NCI-H1417 treated with DMSO at 0.1 percent for 48 hours (cell line): ENCODE measurements at places on chromosomes 3 and 15.

- DNase-seq: no peak
Measured at GRCh38 chr3:4375911-4376310, 72.7 kb downstream of the SETMAR start.

GRCh38 chr15:100833417-100834389 lies 45.9 kb upstream of the ALDH1A3 start:
- peak; percentile 30 for DNase-seq

DNA sequence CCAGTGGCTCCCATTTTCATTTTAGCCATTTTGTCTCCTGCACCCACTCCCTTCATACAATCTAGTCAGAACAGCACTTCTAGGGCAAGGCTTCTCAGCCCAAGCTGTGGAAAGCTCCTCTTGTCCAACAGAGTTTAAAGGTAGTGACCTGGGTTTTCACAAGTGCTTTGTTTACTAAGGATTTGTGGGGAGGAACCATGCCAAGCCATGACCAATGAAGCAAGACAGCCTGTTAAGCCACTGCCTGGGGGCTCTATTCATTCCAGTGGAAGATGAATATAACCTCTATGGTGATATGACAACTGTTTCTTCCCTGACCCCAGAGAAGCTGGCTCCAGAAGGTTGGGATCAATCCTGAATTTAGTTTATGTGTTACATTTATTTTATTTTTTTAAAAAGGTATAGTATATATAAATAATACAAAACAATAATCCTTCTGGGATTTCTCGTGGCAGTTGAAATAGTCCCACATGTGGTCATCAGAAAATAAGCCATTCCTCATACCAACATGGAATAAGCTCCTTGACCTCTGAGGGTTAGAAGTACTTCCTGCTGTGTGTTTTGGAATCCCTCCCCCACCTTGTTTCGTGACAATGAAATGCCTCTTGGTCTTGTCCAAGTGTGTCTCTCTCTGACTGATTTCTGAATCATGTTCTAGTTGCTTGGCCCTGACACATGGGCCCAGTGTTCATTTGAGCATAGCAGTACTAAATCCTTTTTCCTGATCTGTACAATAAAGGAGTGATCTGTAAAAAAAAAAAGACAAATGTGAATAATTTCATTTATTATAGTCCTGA lies 13.3 kb upstream of the THUMPD3 start:
- no peak for DNase-seq

DNA sequence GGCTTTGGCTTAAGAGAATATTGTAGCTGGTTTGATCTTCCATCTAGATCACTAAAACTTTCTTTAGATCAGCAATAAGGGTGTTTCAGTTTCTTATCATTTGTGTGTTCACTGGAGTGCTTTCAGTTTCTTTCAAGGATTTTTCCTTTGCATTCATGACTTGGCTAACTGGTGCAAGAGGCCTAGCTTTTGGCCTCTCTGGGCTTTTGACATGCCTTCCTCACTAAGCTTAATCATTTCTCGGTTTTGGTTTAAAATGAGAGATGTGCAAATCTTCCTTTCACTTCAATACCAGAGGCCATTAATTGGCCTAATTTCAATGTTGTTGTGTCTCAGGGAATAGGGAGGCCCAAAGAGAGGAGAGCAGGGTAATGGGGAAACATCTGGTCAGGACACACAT lies 30.3 kb upstream of the CCNB2 start:
- no peak for DNase-seq

GRCh38 chr3:57796261-57796660 lies 40.2 kb downstream of the SLMAP start:
- DNase-seq: no peak

- no peak for DNase-seq
Measured at GRCh38 chr3:5138214-5138981, 16.3 kb downstream of the ARL8B start.

DNA sequence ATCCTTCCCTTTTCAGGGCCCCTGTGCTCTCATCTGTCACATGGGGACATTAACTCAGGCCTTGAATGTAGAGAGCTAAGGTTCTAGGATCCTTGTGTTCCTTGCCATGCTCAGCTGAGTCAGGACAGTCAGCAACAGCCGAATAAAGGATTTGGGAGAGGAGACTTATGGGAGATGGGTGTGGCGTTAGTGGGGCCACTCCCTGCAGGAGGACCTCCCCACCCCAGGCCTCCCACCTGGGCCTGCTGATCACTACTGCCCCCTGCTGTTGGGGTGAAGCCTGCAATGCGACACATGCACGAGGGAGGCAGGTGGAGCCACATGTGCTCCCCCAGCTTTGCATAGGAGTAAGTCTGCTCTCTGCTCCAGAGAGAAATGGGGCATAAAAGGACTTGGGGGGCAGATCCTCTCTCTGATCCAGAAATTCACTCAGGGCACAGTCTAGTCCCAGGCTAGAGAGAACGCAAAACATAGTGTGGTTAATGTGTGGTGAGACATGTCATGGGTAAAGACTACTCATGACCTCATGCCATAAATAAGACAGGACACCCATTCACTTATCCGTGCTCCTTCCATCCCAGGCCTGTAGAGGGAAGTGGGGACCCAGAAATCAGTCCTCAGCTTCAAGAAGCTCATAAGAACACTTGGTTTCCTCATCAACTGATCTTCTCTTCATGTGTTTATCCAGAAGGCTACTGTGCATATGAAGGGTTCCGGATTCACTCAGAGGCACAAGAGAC lies 19.4 kb downstream of the RBP1 start:
- no peak for DNase-seq

DNA sequence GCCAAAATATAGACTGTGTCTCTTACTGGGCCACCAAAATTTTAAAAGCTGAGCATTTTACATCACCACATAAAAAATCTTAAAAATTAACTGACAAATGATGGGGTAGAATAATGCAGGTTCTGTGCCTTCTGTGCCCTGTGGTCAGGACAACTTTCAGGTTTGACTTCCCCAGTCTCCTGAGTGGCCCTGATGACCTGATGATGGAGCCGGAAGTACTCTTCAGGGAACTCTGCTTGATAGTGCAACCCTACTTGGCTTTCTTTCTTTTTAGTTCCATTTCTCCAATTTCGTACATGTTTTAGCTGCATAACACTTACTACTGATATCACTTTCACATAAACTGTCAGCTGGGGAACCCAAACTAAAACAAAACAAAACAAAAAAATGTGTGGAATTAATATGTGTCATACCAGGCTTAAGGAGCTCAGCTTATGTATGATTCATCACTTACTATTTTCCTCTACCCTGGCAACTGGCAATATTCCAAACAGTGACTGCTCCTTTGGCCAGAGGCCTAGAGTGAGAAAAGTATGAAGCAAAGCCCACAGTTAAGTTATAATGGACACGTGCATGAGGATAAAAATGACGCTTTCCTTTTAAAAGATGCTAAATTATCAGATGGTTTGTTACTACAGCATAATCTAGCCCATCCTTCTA lies 194.3 kb downstream of the BCHE start:
- DNase-seq: no peak

DNA sequence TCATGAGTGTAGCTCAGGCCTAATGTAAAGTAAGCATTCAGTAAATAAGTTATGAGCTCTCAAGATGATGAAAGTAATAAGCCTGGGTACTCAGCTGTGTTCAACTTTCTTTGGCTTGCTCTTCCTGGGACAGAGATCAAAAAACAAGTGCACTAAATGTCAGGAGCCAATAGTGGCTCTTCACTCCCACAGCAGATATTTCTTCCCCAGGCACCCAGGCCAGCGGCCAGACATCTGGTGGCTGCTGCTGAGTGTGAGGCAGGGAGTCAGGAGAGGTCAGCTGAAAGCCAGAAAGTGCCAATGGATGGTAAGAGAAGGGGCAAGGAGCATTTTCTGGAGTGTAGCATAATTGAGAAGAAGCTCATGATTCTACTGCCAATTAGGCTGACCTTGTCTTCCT lies 18.2 kb upstream of the ITGA11 start:
- no peak for DNase-seq

DNA sequence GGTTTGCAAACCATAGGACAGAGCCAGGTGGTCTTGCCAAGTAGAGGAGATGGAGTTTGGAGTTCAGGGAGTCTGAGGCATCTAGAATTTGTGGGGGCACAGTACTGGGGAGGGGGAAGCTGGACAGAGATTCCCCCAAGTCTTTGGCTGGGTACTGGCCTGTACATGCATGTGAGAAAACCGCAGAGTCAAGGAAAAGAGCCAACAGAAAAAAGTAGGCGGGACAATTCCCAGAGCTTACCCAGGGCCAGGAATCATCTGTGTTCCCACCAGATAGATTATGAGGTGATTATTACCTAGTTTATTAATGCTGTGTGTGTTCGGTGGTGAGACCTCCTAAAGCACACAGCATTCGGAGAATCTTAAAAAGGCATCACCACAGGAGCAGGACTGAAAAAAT lies 11.3 kb downstream of the LYSMD4 start:
- no peak for DNase-seq

DNA sequence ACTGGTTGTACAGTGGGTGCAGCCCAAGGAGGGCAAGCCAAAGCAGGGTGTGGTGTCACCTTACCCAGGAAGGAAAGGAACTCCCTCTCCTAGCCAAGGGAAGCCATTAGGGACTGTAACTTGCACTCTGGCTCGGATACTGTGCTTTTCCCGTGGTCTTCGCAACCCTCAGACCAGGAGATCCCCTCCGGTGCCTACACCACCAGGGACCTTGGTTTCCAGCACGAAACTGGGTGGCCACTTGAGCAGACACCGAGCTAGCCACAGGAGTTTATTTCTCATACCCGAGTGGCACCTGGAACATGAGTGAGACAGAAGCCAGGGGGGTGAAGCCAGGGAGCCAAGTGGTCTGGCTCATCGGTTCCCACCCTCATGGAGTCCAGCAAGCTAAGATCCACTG lies 90.7 kb downstream of the ZBBX start:
- no peak for DNase-seq

GRCh38 chr15:68843425-68844311 lies 23.0 kb upstream of the ANP32A start:
- DNase-seq: no peak

- DNase-seq: no peak
Measured at GRCh38 chr3:161016417-161017313, 88.5 kb downstream of the B3GALNT1 start.

GRCh38 chr3:11690863-11691766 lies 47.4 kb upstream of the VGLL4 start:
- DNase-seq: no peak

GRCh38 chr3:194165271-194166018 lies 29.5 kb downstream of the HES1 start:
- DNase-seq: no peak
